ENCODE measurements at places on chromosomes 11 and 22.

- no peak for DNase-seq
Observed at GRCh38 chr11:120547316-120547715, 35.8 kb downstream of the GRIK4 start.

- no peak for DNase-seq
Observed at GRCh38 chr11:45053736-45054446, 92.5 kb upstream of the PRDM11 start.

GRCh38 chr22:22800716-22801115 lies 86.9 kb upstream of the IGLL5 start:
- DNase-seq: no peak

DNA sequence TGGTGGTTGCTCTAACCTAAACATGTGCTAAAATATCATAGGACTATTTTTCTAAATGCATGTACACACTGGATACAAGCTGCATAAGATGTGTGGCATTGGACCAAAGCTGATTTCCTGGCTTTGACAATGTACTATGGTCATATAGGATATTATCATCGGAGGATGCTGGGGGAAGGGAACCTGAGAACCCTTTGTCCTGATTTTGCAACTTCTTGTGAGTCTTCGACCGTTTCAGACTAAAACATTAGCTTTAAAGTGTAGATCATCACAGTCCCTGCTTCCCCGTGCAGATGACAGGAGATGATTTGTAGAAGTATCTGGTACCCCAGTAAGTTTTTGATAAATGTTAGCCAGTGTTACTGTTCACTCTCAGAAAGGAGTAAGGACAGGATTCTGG lies 554.7 kb downstream of the MIAT start:
- no peak for DNase-seq

- no peak for DNase-seq
Observed at GRCh38 chr22:20550851-20551744, 43.7 kb downstream of the MED15 start.

DNA sequence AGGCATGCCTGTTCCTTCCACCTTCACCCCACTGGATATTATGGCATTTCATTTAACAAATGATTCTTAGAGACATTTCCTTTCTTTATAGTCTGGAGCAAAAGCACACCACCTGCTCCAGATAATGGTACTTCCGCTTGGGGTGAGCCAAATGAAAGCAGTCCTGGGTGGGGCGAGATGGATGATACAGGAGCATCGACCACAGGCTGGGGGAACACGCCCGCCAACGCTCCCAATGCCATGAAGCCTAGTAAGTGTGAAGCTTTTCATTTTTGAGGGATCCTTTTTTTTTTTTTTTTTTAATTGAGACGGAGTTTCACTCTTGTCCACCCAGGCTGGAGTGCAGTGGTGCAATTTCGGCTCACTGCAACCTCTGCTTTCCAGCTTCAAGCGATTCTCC lies 76.3 kb upstream of the ADSL start:
- no peak for DNase-seq

- no peak for DNase-seq
Observed at GRCh38 chr11:123227763-123228495, 32.9 kb upstream of the CLMP start.

DNA sequence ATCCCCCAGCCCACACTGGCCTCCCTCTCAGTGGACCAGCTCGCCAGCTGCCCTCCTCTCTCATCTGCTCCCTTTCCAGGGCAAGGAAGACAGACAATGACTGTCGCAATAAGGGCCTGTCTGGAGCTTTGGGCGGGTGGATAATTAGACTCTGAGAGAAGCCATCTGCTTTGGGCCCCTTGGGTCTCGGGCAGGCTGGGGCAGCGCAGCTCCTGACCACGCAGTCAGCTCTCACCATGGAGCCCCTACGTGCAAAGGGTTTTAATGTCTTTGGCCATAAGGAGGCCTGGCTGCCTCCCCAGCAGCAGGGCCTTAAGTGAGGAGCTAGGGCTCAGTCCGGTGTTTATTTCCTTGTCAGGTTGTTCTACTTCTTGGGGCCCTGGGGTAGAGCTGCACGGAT lies 153.9 kb downstream of the CHST1 start:
- DNase-seq: no peak

DNA sequence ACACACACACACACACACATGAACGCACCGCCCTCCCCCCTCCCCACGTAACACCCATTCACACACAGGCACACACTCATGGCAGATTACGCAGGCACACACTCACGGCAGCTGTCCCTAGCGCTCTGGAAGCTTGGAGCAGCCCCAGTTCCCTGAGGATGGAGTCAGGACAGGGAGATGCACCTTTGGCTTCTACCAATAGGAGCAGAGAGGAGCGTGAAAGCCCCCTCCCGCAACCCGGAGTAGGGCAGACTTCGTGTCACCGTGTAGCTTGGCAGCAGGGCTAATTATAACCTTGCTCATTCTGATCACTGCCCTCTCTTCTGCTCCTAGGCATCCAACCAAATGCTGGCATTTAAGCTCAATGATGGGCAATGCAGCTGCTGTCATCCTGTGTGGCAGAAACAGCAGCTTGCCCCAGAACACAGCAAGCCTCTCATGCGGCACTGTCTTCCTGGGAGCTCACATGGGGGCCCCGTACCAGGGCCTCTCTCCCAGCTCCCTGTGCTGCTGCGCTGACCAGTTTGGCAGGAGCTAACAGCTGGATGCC lies 31.9 kb downstream of the ANKK1 start:
- no peak for DNase-seq

GRCh38 chr11:16526947-16527346 lies 170.6 kb upstream of the SOX6 start:
- no peak for DNase-seq

DNA sequence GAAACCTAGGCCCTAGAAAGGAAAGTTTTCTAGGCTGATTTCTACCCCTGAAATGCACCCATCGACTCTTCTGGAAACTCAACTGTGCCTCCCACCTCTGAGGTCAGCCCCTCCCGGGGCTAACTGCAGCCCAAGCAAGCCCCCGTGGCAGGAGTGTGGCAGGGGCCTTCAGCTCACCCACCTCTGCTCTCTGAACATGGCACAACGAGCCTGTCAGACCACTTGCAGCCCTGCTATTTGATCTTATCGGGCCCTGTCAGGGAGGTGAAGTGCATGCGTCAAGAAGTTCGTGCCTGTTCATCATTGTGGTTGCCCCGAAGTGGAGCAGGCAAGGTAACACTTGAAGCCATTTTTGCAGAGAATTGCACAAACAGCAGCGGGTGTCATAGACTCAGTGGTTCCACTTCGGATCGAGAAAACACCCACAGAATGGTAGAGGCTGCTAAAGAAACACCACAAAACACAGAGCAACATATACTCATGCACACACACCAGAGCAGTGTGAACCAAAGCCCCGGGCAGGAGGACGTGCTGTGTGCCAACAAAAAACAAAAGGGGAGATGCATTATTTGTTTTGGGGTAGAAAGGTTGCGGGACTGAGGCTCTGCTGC lies 262.7 kb downstream of the ETS1 start:
- DNase-seq: no peak

DNA sequence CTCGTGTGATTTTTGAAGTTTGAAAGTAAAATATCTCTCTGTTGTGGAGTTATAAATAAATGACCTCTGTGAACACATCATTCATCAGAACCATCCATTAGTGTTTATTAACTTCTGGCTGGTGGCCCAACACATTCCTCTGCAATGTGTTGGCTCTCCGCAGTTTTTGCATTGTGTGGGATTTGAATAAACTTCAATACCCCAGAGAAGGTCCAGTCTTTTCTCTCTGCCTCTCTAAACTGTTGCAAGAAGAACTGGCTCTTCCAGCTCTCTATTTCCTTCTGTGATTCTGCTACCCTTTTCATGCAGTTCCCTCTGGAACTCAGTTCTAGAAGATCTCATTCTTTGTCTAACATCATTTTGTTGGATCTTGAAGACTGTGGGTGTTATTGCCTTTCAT lies 125.0 kb upstream of the ARHGAP42 start:
- no peak for DNase-seq

GRCh38 chr11:14503023-14503422 lies 3.4 kb upstream of the COPB1 start:
- no peak for DNase-seq

GRCh38 chr11:68200639-68201038 lies 12.5 kb downstream of the KMT5B start:
- DNase-seq: no peak

DNA sequence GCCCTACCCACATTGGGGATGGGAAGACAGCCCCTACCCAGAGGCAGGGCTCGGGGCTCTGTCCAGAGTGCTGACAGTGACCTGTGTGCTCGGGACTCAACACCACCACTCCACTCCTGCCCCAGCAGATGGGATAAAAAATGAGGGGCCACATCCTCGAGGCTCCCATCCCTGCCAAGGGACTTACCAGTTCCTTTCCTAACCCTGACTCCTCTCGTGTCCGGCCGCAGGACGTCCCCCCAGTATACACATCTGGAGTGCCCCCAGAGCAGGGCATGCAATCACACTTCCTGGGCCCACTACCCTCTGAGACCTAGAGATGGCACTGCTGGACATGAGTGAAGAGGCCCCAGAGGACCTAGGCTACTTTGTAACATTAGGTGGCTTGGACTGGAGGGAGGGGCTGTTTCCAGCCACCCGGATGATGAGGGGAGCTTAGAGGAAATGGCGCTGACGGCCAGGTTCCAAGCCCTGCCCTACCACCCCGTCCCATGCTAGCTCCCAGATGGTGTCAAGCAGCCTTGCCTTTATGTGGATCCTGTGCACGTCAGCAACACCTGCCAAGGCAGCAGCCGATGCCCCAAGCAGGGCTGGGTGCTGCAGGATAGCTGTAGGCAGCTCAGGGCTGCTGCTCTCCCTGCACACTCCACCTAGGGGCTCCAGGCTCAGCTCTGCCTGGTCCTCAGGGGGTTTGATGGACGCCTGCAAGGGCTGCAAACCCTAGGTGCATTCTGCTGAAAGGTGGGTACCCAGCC lies 86.6 kb downstream of the DGCR2 start:
- no peak for DNase-seq

DNA sequence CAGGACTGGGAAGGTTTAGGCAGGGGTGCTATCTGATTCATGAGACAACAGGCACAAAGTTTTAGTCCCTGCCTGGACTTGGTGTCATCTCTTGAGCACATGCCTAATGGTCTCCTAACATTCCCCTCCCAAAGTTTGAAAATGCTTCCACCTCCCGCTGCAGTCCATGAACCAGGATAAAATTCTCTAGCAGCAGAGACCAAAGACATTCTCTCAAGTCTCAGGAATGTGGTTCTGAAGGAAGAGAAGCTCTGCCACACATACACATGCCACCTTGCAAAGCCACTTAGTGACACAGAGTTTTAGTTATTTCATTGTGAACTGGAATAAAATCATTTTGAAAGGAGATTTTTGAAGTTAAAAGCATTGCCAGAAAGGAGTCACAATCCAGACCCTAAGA lies 15.5 kb downstream of the OR51B6 start:
- no peak for DNase-seq

DNA sequence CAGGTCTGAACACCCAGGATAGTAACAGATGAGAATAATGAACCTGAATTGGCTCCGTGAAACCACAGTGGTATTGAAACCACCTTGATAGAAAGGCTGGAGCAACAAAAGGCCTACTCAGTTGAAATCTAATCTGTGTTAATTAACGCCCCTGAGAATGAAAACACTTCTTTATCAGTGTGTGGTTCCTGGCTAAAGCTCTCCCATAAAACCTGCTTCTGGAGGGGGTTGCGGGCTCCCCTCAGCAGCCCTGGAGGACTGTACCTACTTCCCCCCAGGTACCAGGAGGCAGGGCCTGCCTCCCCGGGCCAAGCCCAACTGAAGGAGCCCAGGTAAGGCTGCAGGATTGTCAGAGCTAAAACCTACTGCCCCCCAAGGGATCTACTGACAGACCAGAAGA lies 54.6 kb downstream of the PLEKHA7 start:
- DNase-seq: no peak

GRCh38 chr22:38078046-38078840 lies 5.7 kb downstream of the SLC16A8 start:
- DNase-seq: no peak

GRCh38 chr11:74330075-74330858 lies 18.8 kb upstream of the P4HA3 start:
- no peak for DNase-seq

DNA sequence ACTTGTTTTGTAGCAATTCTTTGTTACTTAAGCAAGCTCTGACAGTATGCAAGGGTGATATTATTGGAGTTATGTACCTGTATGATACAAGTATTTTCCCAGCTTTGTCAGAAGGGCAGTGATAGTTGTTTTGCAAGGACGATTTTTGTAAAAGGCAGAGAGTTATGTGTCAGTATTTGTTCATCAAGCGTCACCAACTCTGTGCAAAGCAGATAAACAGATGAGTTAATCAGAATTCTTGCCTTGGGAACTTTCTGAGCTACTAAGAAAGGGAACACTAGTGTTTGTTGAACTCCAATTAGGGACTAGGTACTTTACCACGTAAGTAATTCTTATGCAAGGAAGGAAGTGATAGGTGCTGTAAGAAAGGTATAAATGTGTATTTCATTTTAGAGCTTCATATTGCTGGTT lies 1.4 kb downstream of the USP47 start:
- DNase-seq: no peak

GRCh38 chr22:49380095-49380827 lies 447.4 kb downstream of the BRD1 start:
- DNase-seq: no peak

- no peak for DNase-seq
Observed at GRCh38 chr22:20604776-20605221, 97.4 kb downstream of the MED15 start.

DNA sequence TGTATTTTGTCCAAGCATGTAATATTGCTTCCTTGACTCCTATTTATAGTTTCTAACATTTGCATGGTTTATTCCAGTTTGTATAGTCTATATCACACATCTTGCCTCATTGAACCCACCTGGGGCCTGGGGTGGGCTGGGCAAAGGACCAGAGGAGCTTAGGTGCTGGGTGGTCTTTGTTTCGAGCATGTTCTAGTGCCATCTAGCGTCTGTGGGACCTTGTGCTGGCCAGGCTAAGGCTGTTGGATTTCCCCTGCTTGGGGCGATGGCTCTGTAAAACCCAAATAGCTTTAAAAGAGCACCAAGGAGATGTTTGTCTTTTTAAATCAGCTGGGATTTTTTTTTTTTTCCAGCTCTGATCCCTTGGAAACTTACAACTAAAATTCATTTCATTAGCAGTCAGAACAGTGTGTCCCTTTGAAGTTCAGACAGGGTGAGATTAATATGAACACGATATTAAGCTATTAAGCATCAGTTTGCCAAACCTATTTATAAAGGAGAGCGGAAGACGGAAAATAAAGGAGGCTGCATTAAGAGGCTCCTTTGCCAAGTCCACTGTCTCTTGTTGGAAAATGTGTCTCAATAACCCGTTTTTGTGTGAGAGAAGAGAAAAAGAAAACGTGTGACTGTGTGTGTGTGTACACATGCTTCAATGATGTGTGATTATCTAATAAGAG lies 157.4 kb downstream of the COMMD9 start:
- DNase-seq: no peak

DNA sequence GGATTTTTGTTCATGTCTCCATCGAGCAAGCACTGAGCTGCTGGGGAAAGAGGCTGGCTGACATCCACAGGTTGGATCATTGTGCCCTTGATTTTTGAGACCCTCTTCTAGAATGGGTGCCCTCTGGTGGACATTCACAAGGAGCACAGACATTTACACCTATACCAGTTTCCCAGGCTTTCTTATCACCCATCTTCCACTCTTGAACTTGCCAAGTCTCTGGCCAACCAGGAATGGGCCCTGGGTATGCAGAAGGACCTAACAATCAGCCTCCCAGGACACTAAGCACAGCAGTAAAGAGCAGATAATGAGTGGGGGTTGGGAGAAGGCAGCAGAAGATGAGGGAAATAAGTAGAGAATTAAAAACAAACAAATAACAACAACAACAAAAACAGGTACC lies 5.7 kb upstream of the INTS4 start:
- peak; percentile 20 for DNase-seq

GRCh38 chr11:63762654-63763495 lies 5.7 kb downstream of the ZFTA start:
- DNase-seq: no peak

Data from GDM1 (cell line).